ENCODE measurements at places on chromosomes 1 and 21. TPM values are rescaled to one million over a fixed set of nuclear protein-coding genes. Genes with fewer than 3 reads are reported as not detected.

Gene AMY1B
- not detected for total RNA-seq

Gene DYNLT4
- not detected for total RNA-seq

Gene GJA8
- not detected for total RNA-seq

Gene FNDC10
- 4.5 TPM for total RNA-seq

Gene ADCY10
- total RNA-seq: 0.09 TPM

Gene UBE2U
- not detected for total RNA-seq

Gene CRYAA
- not detected for total RNA-seq

Gene FAM110D
- total RNA-seq: not detected

Gene PRCC
- total RNA-seq: 28.3 TPM

Gene PLEKHN1
- 0.54 TPM for total RNA-seq

Measured in fibroblast of the aortic adventitia (primary cell).